ENCODE measurements at places on chromosomes 6 and 20. TPM values are rescaled to one million over a fixed set of nuclear protein-coding genes. Genes with fewer than 3 reads are reported as not detected.

The HLA-DOA gene
- 0.03 TPM for total RNA-seq

The C20orf202 gene
- total RNA-seq = not detected

The PREX1 gene
- total RNA-seq = 0.05 TPM

The OPRM1 gene
- not detected for total RNA-seq

The IPCEF1 gene
- 0.44 TPM for total RNA-seq

The HLA-DQB1 gene
- total RNA-seq = not detected

The EBF4 gene
- 0.23 TPM for total RNA-seq

The GPLD1 gene
- total RNA-seq = 0.10 TPM

All from HT-29 (cell line).